ENCODE measurements at places on chromosomes 2 and 18. TPM values are rescaled to one million over a fixed set of nuclear protein-coding genes. Genes with fewer than 3 reads are reported as not detected.

GRCh38 chr2:35168351-35168750 is 1187.2 kb upstream of the CRIM1 start:
- no peak overlapping the region for H3K27ac ChIP-seq
- H3K27me3 ChIP-seq = no peaks in the 10 kb centered on the region
- H3K4me1 ChIP-seq = no peaks in the 10 kb centered on the region

- no peaks in the 10 kb centered on the region for H3K4me1 ChIP-seq
- DNase-seq = peak; percentile 26
- H3K27me3 ChIP-seq = no peaks in the 10 kb centered on the region
- no peak overlapping the region for H3K27ac ChIP-seq
Observed at GRCh38 chr2:83081826-83082690, 1377.0 kb downstream of the SUCLG1 start.

- peak; percentile 54 for DNase-seq
- no peaks in the 10 kb centered on the region for H3K27me3 ChIP-seq
- no peaks in the 10 kb centered on the region for H3K4me1 ChIP-seq
- H3K4me3 ChIP-seq = no peak overlapping the region
Observed at GRCh38 chr18:79934311-79935097, 16.9 kb downstream of the SLC66A2 start.

DNA sequence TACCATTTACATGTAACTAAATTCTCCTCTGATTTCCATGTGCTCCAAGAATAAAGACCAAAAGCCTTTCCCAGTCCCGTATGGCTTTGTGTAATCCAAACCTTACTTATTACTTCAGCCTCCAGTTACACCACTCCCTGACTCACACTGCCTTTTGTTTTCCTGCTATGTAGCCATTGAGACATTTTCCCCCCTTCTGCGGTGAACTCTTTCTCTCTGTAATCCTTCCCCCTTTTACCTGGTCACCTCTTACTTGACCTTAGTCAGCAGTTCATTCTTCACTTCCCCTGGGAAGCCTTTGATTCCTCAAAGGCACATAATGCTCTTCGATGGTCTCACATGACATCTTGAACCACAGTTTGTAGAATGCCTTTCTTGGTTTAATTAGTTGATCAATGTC is 256.0 kb upstream of the FANCL start:
- H3K27ac ChIP-seq = no peak overlapping the region
- H3K4me3 ChIP-seq = no peak overlapping the region
- no peaks in the 10 kb centered on the region for H3K36me3 ChIP-seq

DNA sequence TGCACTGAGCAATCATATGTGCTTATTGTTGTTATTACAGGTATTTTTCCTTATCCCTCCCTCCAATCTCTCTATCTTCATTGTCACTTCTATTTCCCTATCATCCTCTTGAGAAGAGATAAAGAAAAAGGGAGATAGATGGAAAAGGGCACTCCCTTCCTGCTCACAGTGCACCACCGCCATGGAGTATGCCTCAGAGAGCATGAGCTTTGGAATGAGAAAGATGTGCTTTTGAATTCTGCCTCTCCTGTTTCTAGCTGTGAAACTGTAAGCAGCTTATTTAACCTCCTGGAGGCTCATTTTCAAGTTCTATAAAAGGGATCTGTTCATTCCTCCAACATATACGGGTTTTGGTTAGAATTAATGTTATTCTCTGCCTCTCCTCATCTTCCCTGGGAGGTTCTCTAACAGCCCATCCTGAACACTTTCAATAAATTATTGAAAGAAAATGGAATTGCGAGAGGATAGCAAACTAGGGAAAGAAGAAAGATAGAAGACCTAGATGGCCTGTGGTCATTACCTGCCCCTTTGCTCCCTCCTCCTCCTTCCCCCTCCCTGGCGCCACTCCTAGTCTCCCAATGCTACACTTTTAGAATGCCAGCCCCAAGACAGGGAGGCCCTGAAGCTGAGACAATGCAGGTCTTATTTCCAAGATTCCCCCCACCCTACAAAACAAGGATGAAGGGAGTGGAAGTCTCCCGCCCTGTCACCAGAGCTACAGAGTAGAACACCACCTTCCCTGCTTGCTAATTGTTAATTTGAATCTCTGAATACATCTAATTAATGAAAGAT is 37.8 kb downstream of the FIGN start:
- no peak overlapping the region for H3K4me3 ChIP-seq
- no peak overlapping the region for H3K27ac ChIP-seq
- no peak for DNase-seq
- no peaks in the 10 kb centered on the region for H3K27me3 ChIP-seq

- DNase-seq = peak; percentile 96
- peaks cover 4% of the 10 kb centered on the region for H3K4me1 ChIP-seq
- no peaks in the 10 kb centered on the region for H3K27me3 ChIP-seq
- no peaks in the 10 kb centered on the region for H3K36me3 ChIP-seq
- H3K27ac ChIP-seq = peak within 1 kb of the TSS; percentile 93
Observed at GRCh38 chr18:47930199-47930930, at the start of gene SMAD2. TSS of gene SMAD2 (minus strand) at chr18:47930659. CDS start at chr18:47896756, 33,903 bp downstream.

DNA sequence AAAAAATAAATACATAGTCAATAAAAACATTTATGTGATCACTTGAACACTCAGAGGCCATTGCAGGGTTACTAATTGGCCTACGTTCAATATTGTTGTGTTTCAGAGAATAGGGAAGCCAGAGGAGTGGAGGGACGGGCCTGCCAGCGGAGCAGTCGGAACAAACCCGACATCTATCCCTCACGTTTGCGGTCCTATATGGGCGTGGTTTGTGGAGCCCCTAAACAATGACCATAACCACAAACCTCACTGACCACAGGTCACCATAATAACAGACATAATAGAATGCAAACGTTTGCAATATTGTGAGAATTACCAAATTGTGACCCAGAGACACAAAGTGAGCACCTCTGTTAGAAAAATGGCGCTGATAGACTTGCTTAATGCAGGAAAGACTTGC is 19.5 kb upstream of the ZNF516 start:
- H3K36me3 ChIP-seq = no peaks in the 10 kb centered on the region
- no peaks in the 10 kb centered on the region for H3K27me3 ChIP-seq
- DNase-seq = no peak
- no peak overlapping the region for H3K4me3 ChIP-seq
- H3K27ac ChIP-seq = no peak overlapping the region

Gene SP140
- 0.52 TPM for polyA plus RNA-seq

Gene RNF181
- polyA plus RNA-seq = 407 TPM

Gene ACKR3
- polyA plus RNA-seq = 6.9 TPM

Gene FIGN
- 1.1 TPM for polyA plus RNA-seq
